ENCODE measurements at places on chromosomes 6 and 20.

- H3K27me3 ChIP-seq = no peaks in the 10 kb centered on the region
- no peaks in the 10 kb centered on the region for H3K36me3 ChIP-seq
- no peak overlapping the region for H3K4me3 ChIP-seq
- no peaks in the 10 kb centered on the region for H3K4me1 ChIP-seq
- peak; percentile 84 for DNase-seq
- H3K27ac ChIP-seq = no peak overlapping the region
Measured at GRCh38 chr6:28988536-28989311, 16.4 kb downstream of the ZNF311 start.

DNA sequence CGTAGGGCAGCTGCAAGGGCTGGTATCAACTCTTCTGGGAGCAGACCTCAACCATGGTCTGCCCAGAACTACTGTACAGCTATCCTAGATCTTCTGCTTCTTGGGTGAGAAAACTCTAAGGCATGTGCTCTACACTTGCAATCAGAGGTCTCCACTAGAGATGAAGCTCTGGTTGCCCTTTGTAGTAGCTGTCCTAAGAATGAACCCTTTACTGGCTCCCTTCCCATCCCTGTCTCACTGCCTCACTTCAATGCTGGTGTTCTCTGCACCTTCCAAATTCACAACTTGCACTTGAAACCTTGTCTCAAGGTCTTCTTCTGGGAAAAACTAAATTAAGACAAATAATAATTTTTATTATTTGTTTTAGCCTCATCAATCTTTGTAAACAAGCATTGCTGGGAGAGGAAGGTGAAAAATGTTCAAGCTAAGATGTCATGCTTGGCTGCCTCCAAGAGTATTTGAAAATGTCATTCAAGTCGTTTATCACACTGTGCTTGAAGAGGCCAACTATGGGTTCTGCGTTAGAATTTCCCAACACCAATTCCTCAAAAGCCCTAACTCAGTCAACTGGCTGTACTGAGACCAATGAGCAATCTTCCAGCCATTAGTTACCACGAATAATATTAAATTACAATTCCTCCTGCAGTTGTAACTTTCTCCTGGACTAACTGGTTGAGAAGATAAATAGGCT, 255.7 kb upstream of the PRND start:
- peak; percentile 26 for DNase-seq
- H3K36me3 ChIP-seq = no peaks in the 10 kb centered on the region
- no peaks in the 10 kb centered on the region for H3K4me1 ChIP-seq
- no peak overlapping the region for H3K27ac ChIP-seq
- H3K4me3 ChIP-seq = no peak overlapping the region

DNA sequence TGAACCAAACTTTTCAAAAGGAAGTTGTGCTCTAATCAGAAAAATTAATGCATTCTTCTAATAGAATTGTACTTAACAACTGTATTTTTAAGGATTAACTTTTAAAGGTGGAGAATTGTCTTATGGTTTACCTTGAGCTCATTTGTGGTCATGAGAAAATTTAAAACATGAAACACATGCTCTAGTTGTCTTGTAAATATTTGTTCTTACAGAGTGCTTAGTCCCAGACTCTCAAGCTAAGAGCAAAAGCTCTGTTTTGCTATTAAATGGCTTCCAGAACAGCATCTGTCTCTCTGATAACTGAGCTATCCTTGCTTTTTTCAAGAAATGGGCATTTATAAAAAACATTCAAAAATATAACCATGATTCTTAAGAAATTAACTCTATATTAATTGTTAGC, 512.2 kb upstream of the SYNCRIP start:
- H3K27me3 ChIP-seq = no peaks in the 10 kb centered on the region
- no peak for DNase-seq
- H3K4me1 ChIP-seq = no peaks in the 10 kb centered on the region
- H3K27ac ChIP-seq = no peak overlapping the region

DNA sequence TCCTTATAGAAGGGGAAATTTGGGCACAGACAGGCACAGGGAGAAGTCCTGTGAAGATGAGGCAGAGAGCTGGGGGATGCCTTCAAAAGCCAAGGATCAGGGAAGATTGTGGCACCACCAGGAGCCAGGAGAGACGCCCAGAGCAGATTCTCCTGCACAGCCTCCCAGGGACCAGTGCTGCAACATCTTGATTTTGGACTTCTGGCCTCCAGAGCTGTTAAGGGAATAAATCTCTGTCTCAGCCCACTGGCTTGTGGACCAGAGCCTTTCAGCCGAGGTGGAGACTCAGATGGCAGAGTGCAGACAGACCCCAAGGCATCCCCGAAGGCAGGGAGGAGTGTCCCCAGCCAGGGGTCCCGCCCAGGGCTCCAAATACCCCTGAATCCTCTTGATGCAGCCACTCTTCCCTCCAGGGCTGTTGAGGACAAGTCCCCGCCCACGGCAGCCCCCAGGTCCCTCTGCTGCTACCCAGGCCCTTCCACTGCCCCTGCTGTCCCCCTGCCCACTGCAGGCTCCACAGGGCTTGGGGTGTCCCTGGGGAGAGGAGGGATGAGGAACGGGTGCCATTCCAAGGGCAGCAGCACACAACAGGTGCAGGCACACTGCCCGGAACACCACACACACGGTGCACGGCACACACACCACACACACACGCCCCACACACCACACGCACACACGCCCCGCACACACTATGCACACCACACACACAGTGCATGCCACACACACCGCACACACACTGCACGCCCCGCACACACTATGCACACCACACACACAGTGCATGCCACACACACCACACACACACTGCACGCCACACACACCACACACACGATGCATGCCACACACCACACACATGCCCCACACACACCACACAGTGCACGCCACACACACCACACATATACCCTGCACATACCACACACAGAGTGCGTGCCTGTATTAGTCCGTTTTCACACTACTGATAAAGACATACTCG, 311.4 kb downstream of the TAF4 start:
- DNase-seq = no peak
- H3K27ac ChIP-seq = no peak overlapping the region
- no peaks in the 10 kb centered on the region for H3K27me3 ChIP-seq
- no peak overlapping the region for H3K4me3 ChIP-seq
- no peaks in the 10 kb centered on the region for H3K36me3 ChIP-seq
- H3K4me1 ChIP-seq = no peaks in the 10 kb centered on the region

DNA sequence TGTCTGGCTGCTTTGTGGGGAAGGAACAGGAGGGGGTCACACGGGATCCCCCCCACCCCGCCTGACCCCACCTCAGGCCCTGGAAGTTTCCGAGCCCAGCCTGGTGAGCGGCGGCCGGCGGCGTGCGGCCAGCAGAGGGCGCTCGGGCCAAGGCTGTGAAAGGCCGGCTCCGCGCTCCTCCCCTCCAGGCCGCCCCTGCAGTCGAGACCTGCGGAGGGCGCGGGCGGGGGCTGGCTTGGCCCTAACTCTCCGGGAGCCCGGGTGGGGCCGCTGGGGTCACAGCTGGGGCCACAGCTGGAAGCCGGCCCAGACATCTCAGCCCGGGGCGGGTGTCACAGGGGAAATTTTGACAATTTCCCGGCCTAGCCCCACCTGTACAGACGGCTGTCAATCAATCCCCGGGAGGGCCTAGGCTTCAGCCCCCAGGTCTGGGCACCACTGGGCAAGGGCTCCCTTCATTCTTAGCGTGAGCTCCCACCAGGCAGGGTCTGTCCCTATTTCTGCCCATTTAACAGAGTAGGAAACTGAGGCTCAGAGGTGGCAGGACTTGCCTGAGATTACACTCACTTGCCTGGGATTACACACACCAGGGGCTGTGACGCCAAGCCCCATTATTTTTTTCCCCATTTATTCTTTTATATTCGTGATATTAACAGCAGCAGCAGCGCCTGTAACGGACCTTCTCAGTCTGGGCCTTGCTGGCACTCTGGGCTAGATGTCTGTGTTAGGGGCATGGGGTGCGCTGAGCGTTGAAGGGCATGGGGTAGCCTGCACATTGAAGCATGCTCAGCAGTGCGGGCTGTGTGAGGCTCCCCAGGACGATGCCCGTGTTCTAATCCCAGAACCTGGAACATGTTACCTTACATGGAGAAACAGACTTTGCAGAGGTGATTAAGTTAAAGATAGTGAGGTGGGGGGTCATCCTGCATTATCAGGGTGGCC, 23.0 kb downstream of the ZBP1 start:
- no peaks in the 10 kb centered on the region for H3K4me1 ChIP-seq
- no peak overlapping the region for H3K27ac ChIP-seq
- no peaks in the 10 kb centered on the region for H3K36me3 ChIP-seq
- peak; percentile 67 for DNase-seq

DNA sequence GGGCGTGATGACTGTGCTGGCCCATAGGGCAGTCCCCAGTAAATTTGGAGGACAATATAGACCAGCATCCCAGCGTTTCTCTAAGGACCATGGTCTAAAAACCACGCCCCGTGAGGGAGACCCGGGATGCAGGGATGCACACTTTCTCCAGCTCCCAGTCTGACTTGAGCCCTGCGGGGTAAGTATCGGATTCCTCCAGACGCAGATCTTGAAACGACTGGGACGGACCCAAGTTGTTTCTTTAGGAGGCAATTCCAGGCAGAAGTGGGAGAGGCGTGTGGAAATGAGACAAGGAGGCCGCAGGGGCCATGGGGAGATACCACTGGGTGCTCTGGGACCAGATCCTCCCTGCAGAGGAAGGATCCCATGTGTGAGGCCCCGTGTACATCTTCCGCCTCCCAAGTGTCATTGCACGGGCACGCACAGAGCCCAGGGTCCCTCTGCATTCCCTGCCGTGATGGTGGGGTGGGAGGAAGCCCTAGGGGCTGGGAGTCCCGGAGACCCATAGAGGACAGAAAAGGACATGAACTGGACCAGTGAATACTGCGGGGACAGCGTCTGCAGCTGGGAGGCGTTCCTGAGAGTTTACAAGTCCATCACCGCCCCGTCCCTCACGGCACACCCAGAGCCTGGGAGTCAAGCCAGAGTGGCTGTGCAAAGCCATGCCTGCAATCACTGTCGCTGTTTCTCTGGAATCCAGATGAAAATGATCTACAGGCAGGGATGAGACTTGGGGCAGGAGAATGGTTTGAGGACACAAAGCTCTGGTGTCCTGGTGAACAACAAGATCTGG, 522.9 kb downstream of the CDH26 start:
- H3K4me3 ChIP-seq = no peak overlapping the region
- no peaks in the 10 kb centered on the region for H3K36me3 ChIP-seq
- no peak overlapping the region for H3K27ac ChIP-seq
- no peaks in the 10 kb centered on the region for H3K27me3 ChIP-seq
- DNase-seq = peak; percentile 89
- no peaks in the 10 kb centered on the region for H3K4me1 ChIP-seq

- H3K27me3 ChIP-seq = no peaks in the 10 kb centered on the region
- DNase-seq = no peak
- H3K27ac ChIP-seq = no peak overlapping the region
- H3K36me3 ChIP-seq = no peaks in the 10 kb centered on the region
- no peak overlapping the region for H3K4me3 ChIP-seq
- no peaks in the 10 kb centered on the region for H3K4me1 ChIP-seq
Measured at GRCh38 chr20:38386004-38386403, 39.7 kb downstream of the LBP start.

- DNase-seq = peak; percentile 92
- H3K27me3 ChIP-seq = no peaks in the 10 kb centered on the region
- H3K27ac ChIP-seq = peak overlapping the region; percentile 36
- no peak overlapping the region for H3K4me3 ChIP-seq
- no peaks in the 10 kb centered on the region for H3K36me3 ChIP-seq
Measured at GRCh38 chr6:43120944-43121913, 45.1 kb downstream of the PTK7 start.

GRCh38 chr6:45647341-45648261, 269.9 kb upstream of the SUPT3H start:
- no peaks in the 10 kb centered on the region for H3K27me3 ChIP-seq
- no peak overlapping the region for H3K27ac ChIP-seq
- no peaks in the 10 kb centered on the region for H3K36me3 ChIP-seq
- no peaks in the 10 kb centered on the region for H3K4me1 ChIP-seq

- no peaks in the 10 kb centered on the region for H3K27me3 ChIP-seq
- H3K4me1 ChIP-seq = no peaks in the 10 kb centered on the region
- H3K4me3 ChIP-seq = peak overlapping the region; percentile 48
- DNase-seq = peak; percentile 83
- H3K36me3 ChIP-seq = no peaks in the 10 kb centered on the region
Measured at GRCh38 chr6:163837691-163838431, 423.3 kb downstream of the QKI start.

DNA sequence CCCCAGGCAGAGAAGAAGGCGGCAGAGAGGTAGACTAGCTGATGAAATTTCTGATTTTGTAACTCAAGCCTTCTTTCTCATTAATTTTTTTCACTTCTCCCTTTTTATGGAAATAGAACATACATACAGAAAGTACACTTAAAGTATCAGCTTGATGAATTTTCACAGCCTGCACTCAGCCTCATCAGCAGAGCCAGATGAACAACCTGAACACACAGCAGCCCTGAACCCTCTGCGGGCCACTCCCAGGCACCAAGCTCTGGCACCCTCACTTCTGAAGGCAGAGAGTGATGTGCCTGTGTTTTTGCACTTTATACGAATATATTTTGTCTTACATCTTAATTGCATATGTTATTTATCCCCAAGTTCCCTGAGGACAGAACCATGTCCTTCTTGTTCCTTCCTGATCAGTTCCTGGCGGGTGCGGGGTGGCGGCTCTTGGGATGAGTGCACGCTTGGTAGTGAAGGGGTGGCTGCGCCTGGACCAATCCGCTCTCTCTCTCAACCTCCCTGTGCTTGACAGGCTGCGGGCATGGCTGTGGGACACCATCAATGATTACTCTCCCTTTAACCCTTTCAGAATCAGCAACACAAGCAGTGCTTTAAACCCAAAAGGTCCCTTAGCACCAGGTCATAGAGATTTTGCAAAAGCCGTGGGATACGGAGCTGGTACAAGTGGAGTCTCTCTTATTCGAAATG, 34.8 kb upstream of the AFDN start:
- no peaks in the 10 kb centered on the region for H3K36me3 ChIP-seq
- no peak for DNase-seq
- H3K27me3 ChIP-seq = no peaks in the 10 kb centered on the region
- peak overlapping the region; percentile 46 for H3K4me3 ChIP-seq
- peaks cover 16% of the 10 kb centered on the region for H3K4me1 ChIP-seq

- H3K27me3 ChIP-seq = no peaks in the 10 kb centered on the region
- no peak for DNase-seq
- no peak overlapping the region for H3K4me3 ChIP-seq
- no peaks in the 10 kb centered on the region for H3K4me1 ChIP-seq
Measured at GRCh38 chr6:129508477-129509145, 201.4 kb downstream of the ARHGAP18 start.

DNA sequence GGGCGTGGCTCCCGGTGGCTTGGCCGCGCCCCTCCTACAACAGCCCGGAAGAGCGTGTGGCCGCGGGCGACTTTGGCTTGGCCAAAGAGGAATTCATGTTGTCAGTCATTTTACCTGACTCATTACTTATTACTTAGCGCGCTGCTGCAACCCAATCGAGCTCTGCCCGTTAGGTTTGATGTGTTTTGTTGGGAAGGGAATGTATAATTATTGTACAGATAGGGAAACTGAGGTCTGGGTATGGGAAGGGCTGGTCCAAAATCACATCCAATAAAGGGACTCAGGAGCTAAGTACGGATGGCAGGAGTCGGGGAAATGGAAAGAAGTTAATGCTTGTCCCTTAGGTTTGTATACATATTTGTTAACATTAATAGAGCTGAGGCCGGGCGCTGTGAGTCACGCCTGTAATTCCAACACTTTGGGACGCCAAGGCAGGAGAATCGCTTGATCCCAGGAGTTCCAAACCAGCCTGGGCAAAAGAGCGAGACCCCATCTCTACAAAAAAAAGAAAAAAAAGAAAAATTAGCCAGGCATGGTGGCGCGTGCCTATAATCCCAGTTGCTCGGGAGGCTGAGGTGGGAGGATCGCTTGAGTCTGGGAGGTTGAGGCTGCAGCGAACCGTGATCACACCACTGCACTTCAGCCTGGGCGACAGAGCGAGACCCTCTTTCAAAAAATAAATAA, 639 bp upstream of the ZNF335 start:
- H3K4me1 ChIP-seq = peaks cover 7% of the 10 kb centered on the region
- no peaks in the 10 kb centered on the region for H3K36me3 ChIP-seq
